ENCODE measurements at places on chromosomes 6 and 20.

GRCh38 chr6:121055572-121056163 is 278.6 kb downstream of the TBC1D32 start:
- peak; percentile 30 for DNase-seq

GRCh38 chr20:32249030-32249738 is 28.3 kb upstream of the KIF3B start:
- no peak for DNase-seq

GRCh38 chr6:43667245-43668150 is 20.1 kb downstream of the MRPS18A start:
- peak; percentile 27 for DNase-seq

DNA sequence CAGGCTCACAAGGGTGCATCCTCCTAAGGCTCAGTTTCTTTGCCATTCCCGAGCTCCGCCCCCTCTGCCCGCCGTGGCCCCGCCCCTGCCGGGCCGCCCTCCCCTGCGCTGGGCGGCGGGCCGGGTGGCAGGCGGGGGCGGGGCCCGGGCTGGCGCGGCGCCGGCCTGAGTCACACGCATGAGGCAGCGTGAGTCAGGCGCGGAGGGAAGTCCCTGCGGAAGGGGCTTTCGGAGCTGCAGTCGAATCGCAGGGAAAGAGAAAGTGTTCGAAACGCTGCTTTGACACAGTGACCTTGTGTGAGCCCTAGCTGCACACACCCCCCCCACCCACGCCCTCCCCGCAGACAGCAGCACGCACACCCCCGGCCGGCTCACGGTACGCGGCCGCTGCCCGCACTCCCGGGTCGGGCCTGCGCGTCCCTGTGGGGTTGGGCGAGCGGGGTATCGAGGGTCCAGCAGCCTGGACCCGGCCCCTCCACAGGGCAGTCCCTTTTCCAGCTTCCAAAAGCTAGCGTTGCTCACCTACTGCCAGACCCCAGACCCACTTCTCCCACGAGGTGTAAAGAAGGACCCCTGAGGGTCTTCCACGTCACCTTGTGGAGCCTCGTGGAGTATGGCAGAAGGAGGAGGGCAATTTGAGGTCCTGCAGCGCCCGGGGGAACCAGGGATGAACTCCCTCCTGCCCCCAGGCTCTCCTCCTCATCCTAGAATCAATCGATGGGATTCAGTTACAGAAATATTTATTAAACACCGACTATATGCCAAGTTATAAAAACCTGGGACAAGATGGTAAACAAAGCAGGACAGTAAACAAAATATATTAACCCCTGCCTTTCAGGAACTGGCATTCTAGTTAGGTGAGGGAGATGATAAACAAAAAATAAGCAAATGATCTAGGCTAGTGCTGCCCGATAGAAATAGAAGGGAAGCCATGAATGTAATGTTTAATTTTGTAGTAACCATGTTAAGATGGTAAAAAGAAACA is 12.4 kb upstream of the HMGA1 start:
- DNase-seq: peak; percentile 86

GRCh38 chr6:86016567-86016966 is 373.9 kb upstream of the SYNCRIP start:
- no peak for DNase-seq

- no peak for DNase-seq
Measured at GRCh38 chr6:87340230-87340629, 4.4 kb upstream of the C6orf163 start.

DNA sequence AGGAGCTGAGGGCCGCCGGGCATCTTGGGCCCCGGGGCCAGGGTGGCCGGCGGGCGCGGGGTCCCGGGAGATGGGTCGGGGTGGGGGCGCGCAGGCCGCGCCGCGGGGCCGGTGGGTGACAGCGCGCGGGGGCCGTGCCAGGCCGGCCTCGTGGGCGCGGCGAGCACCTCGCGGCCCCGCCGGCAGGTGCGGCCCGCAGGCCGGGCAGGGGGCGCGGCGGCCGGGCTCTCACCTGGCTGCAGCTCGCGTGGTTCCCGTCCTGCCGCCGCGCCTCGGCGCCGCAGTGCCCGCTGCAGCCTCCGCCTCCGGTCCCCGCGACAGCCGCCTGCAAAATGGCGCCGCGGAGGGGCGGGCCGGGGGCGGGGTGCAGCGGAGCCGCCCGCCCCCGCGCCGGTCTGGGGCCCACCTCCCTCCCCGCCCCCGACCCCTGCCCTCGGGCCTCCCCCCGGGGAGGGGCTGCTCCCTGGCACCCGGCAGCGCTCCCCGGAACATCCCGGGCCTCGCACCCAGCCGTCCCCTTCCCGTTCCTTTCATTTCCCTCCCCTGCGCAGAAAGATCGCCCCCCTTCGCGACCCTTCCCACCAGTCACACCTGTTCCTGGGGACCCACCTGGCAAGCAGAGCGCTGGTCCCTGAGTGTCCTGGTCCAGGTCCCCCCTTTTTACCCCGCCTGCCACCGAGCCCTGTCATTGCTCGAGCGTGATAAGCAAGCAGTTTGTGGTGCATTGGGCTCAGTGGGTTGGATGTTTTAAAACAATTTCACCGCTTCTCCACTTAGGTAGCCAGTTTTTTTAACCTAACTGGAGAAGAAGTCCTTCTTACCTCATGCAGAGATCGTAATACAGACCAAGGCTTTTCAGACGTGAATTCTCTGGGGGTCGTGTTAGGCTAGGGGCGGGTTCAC is at the start of gene SLC23A2:
SLC23A2 (minus strand) TSS at position 337 of the 903 bp plus-strand sequence. CDS start 68,948 bp downstream, outside the sequence.
- no peak for DNase-seq

DNA sequence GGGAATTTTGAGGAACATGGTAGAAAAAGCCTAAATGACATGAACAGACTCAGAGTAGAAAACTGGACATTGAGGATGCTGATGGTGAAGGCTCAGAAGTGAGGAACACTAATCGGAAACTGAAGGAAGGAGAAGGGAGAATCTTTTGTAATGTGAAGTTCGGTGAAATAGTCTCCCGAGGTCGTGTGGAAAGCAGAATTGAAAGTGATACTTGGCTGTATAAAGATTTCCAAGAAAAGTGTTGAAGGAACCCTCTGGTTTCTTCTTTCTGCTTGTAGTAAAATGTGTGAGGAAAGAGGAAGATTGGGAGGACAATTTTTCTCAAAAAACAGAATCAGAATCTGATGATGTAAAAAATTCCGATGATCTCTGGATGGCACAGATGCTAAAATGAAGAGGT is 115.4 kb downstream of the LAMP5 start:
- no peak for DNase-seq

DNA sequence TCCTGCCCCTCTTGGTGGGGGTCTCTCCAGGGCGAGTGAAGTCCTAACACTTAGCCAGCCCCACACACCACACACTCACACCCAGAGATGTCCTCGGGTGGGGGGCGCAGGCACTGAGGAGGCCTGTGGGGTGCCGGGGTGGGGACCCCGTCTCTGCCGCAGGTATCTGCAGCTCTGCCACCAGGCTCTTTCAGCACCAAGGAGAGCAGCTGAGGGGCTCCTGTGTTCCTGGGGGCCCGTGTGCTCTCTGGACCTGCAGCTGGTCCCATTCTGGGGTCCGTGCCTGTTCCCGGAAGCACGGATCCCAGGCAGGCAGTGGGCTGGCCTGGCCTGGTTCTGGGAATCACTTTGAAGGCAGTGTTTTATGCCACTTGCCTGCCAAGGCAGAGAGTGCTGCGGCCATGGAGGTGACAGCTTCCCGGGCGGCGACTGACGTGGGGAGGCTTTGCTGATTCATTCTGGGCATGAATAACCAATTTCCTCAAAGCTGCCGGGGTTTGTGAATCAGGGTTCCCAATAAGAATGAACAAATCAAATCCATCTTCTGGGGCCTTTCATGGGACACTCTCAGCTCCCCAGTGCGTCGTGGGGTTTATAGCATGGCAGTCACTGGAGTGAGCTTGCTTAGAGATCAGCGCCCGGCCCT is 54.4 kb upstream of the SLCO4A1 start:
- no peak for DNase-seq

GRCh38 chr6:36593569-36594028 is 563 bp upstream of the SRSF3 start:
- DNase-seq: no peak

- DNase-seq: peak; percentile 16
Measured at GRCh38 chr20:53834062-53834442, 236.3 kb downstream of the BCAS1 start.

DNA sequence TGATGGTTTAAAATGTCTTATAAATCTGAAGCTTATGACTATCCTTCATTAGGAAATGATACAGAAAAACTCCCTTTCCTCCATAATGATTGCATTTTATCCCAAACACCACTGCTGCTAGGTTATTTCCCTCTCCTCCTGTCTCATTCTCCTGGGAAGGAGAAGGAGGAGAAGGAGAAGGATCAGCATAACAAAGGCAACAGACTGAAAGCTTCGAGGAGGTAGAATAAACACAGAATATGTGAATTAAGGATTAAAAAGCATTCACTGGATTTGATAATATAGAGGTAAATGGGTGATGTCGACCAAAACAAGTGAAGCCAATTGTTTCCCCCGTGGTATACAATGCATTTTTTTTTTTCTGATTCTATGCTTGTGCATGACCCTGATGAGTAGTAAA is 82.0 kb downstream of the WASF1 start:
- DNase-seq: no peak

DNA sequence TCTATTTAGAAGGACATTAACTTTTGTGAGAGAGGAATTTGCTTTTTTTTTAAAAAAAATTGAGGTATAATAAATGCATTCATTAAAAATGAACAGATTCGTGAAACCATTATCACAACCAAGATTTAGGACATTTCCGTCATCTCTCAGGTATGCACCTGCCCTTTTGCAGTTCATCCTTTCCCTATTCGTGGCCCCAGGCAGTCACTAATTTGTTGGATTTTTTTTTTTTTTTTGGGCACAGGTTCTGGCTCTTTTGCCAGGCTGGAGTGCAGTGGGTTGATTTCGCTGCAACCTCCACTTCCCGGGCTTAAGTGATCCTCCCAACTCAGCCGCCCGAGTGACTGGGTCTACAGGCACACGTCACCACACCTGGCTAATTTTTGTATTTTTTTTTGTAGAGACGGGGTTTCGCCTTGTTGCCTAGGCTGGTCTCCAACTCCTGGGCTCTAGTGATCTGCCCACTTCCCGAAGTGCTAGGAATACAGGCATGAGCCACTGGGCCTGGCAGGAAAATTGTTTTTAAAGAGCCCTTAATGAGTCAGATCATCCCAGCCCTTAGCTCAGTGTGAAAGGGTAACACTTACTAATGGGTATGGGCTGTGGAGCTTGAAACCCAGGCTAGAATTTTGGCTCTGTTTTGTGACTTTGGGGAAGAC is 9.2 kb downstream of the PHF3 start:
- DNase-seq: no peak
